Motor neuron (in vitro differentiated cells): ENCODE measurements at places on chromosomes 1 and 21.

DNA sequence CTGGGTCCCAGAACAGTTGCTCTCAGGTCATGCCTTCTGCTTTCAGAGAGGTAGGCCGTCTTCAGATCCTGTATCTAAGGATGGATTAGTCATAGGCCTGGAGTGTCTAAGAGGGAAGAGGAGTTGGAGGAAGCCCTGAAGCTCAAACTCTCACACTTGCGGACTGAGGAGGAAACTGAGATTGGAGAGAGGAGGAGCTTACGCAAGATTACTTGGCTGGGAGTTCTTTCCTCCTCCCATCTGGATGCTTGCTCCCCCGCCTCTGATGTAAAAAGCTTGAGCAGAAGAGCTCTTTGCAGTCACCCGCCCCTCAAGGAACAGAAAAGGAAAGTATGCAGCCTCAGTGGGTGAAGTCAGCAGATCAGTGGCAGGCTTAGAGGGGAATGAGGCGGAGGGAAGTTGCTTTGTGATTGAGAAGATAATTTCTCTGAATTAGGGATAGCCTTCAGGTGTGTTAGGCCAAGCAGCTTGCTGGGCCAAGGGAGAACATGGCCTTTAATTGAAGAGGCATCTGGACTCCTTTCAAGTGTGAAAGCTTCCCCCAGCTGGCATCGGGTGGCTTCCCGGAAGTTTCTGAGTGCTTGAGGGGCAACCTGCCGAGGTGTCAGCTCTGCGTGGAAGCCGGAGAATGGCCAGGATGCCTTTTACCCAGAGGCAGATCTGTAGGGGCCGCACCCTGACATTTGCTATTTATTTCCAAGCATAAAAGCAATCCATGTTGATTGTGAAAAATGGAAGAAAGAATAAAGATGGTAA lies 6.6 kb downstream of the ADORA1 start:
- ATAC-seq = no peak

GRCh38 chr1:48686159-48686558 lies 90.5 kb downstream of the BEND5 start:
- no peak for ATAC-seq

DNA sequence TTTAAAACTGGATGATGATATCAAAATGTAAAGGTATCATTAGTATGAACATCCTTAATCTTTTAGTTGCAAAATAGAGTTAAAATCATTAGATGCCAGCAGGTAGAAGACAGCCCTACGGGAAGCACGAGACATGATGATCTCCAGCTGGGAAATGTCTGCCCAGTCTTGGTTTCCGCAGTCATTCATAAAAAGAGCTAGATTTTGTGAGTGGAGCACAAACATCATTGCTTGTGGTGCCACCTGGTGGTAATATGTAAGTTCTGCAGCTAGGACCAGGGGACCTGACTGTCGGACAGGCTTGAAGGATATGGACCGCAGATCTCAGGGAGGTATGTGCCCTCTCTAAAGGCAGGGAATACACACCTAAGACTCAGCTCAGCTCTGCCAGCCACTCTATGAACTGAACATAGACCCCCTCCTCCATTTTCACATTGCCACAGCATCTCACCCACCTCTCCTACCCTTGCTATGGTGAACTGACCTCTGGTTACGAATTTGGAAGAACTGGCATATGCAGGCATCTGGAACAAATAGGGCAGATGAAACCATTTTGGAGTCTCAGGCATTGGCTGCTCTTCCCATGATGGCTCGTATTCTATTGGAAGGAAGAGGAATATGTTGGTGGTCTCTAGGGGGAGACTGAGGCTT lies 9.2 kb downstream of the FCMR start:
- peak; percentile 49 for ATAC-seq

DNA sequence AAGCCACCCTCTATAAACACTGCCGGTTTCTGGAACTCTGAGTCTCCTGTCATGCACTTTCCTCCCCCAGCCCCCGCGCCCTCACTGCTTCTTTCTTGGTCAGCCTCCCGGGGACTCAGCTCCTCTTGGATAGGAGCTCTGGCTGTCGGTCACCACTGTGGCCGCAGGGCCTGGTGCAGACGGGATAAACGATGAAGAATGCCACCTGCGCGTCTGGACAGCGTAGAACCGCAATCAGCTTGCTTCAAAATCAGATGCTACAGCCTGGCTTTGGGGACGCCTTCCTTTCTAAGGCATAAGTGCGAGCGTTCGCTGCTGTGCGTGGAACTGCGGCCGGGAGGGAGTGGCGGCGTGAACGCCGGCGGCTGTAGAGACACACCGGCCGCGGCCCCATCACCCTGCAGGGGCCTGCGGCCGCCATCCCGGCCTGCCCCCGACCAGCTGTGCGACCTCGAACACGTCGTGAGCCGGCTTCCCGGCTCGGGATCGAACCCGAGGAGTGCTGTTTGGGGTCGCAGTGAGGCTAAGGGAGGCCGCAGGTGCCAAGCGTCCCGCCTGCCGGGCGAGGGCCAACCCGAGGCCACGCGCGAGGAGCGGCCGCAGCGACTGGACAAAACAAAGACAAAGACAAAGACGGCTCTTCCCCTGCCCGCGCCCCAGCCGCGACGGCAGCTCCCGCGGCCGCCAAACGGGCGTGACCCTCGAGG lies 688 bp downstream of the PTTG1IP start:
- ATAC-seq = peak; percentile 18

DNA sequence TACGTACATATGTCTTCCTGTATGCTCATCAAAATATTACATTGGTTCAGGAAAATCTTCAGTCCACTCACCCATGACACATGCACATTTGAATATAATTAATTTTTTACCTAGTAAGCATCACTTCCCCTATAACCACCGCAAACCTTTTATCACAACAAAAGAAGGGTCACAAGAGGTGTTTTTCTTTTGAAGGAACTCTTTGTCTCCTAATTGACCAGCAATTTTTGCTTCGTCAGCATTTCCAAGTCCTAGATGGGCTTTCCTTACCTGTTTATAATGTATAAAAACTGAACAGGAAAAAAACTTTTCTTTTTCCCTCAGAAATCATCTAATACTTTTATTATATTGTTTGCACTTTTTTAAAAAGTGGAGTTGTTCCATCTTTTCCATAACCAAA lies 631.3 kb downstream of the PLA2G4A start:
- ATAC-seq = no peak

- no peak for ATAC-seq
Measured at GRCh38 chr1:65112811-65113210, 35.2 kb upstream of the AK4 start.

DNA sequence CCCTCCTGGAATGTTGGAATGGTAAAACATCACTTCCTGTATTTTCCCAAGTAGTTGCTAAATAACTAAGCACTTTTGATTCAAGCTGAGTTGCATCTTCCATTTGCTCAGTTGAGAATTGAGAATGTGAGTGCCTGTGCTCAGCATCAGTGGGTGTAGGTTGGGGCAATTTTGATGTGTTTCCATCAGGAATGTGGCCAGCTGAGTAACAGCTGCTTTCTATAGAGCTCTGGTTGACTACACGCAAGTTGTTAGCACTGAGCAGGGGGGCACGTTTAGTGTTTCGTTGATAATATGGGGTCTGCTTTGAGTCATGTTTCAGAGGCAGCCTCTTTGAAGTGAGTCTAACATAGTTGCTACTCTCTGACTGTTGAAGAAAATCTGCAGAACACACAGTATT lies 41.5 kb downstream of the LRRC53 start:
- ATAC-seq = no peak

- peak; percentile 91 for ATAC-seq
Measured at GRCh38 chr1:147337040-147337630, 94.7 kb downstream of the CHD1L start.

DNA sequence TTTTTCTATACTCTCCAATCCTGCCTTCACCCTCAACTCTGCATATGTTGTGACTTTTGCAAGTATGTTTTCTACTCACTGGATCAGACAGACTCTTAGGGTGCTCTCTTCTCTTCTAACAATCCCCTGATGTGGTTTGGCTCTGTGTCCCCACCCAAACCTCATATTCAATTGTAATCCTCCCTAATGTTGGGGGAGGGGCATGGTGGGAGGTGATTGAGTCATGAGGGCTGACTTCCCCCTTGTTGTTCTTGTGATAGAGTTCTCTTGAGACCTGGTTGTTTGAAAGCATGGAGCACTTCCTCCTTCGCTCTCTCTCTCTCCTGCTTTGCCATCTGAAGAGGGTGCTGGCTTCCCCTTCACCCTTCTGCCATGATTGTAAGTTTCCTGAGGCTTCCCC lies 148.9 kb upstream of the IGSF21 start:
- ATAC-seq = no peak

- no peak for ATAC-seq
Measured at GRCh38 chr1:155537193-155537592, 25.4 kb downstream of the ASH1L start.

GRCh38 chr1:100361511-100362089 lies 9.3 kb downstream of the CDC14A start:
- no peak for ATAC-seq

GRCh38 chr1:29382851-29383745 lies 146.8 kb downstream of the PTPRU start:
- peak; percentile 47 for ATAC-seq

DNA sequence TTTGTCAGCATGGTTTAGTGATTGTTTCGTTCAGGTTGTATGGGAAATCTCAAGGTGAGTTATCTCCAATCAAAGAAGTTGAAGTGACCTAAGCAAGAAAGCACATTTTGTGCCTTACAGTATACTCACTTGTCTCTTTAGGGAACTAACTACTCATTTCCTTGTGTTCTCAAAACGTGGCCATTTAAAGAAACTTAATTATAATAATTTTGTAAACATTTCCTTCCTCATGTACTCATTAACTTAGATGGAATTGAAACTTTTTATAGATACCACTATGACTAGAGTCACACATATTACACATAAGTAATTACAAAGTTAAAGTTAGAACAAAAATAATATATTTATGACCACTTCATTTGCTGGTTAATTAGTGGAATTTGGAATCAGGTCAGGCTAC lies 552.6 kb downstream of the MRPL39 start:
- no peak for ATAC-seq

DNA sequence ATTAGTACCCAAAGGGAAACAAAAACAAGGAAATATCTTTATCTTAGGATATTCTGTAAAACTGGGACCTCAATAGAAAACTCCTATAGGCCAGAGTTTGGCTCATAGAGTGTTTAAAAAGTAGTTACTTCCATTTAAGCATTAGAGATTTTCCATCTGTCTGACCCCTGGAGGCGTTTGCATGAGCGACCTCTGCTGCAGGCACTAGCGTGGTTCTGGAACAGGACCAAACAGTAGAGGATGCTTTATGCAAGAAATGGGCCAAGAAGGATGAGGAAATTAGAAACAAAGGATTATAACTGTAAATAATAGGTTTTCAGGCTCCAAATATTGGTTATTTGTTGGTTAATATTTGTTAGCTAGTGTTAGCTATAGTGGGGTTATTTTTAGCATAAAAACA lies 5.7 kb downstream of the ZBTB40 start:
- no peak for ATAC-seq

DNA sequence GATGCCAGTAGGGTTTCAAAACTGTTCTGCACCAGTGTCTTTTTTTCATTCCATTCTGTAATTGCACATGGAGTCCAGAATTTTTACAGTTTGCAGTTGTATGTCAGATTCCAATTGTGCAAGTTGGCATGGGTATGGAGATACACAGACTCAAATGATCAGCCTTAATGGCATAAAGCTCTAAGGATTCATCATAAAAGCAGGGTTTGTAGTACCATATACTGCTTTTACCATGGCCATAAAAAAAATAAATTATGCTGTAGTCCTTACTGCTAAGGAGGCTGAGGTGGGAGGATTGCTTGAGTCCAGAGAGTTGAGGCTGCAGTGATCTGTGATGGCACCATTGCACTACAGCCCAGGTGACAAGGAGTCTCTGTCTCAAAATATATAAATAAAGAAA lies 10.3 kb downstream of the MTARC1 start:
- ATAC-seq = no peak

DNA sequence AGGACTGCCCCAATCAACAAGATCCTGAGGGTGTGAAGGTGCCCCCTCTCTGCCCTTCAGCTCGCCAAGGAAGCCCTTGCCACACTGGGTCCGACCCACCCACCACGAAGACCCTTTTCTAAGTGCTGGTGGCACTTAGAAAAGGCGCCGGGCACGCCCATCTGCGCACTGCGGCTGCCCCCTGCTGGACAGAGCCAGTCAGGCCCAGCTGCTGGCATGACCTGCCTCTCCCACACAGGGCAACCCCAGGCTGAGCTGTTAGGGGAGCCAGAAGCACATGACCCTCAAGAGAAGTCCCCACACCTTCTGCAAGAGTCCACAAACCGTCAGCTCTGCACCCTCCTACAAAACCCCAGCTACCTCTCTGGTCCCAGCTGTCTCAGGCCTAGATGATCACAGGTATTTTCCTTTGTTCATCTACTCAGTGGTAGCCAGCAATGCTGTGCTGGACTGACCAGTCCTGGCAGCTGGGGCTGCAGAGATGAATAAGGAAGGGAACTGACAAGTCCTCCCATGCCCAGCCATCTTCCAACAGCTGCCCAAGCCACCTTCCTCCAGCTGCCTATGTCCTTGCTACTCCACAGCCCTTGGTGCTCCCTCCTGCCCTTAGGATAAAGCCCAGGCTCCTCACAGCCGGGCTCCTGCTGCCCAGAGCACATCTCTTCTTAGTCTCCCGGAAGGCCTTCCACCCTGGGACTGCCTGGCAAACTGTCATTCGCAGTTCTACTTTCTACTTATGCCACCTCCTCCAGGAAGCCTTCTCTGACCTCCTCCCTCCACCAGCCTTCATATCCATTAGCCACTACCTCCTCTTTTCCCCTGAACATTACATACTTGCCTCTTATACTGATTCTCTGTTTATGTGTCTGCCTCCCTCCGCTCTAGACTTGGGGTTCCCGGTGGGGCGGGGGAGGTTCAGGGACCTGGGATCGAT lies 39.8 kb upstream of the ZC3H12A start:
- peak; percentile 75 for ATAC-seq

- no peak for ATAC-seq
Measured at GRCh38 chr1:46553506-46553905, 2.1 kb upstream of the KNCN start.

GRCh38 chr1:36268981-36269380 lies 37.2 kb upstream of the SH3D21 start:
- no peak for ATAC-seq

DNA sequence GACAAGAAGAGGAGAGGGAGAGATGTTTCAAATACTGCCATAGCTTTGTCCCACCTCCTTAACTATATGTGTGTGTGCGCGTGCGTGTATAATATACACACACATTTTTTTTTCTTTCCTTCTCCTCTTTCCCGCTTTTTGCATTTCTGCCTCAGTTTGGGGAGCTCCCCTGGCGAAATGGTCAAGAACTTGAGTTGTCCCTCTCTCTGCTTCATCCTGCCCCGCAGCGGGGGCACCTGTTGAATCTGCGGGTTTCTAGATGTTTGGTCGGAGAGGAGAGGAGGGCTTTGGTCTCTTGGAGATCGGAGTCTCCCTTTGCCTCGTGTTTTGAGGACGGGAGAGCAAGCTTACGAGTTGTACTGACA lies 504 bp downstream of the SCCPDH start:
- peak; percentile 4 for ATAC-seq

GRCh38 chr1:232593717-232594502 lies 36.0 kb downstream of the SIPA1L2 start:
- ATAC-seq = no peak

DNA sequence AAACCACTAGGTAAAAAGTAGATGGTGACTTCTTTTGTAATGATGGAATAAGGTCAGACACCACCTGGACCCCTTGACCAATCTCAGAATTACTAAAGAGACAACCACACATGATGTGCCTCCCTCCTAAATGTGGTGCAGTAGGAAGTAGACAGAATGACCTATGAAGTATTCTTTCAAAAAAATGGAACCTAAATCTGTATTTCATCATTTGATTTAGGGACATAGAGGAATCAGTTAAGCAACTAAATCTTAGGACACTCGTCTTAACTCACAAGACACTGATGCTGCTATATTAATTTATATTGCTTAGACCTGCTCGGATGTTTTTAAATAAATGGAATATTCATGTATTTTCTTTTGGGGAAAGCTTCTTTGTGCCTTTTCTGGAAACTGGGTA lies 80.9 kb upstream of the IRF2BP2 start:
- no peak for ATAC-seq

GRCh38 chr1:222622765-222623164 lies 4.9 kb downstream of the MIA3 start:
- ATAC-seq = no peak
